HT-29 (cell line): ENCODE measurements at places on chromosomes 2 and 18. TPM values are rescaled to one million over a fixed set of nuclear protein-coding genes. Genes with fewer than 3 reads are reported as not detected.

The KCTD1 gene
- total RNA-seq = 23.4 and 29.5 TPM in 2 replicates

The CPLX4 gene
- total RNA-seq = not detected in 2 replicates

DNA sequence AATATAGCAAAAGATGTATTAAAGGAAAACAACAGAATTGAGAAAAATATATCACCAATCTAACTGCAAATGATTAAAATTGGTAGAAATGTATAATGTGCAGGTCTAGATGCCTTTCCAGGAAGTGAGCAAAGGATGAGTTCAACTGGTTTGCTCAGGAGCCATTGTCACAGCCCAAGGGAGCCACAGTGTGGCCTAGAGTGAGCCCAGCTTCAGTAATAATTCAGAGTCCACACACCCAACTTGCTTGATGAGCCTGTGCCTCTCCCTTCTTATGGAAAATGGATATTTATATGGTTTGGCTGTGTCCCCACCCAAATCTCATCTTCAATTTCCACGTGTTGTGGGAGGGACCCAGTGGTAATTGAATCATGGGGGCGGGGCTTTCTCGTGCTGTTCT lies 92.2 kb upstream of the ASAP2 start:
- no peak for DNase-seq

The PLEKHB2 gene
- total RNA-seq = 85.1 and 93.9 TPM in 2 replicates

The IMMT gene
- 44.3 and 52.1 TPM in 2 replicates for total RNA-seq
